Amniotic stem cell (primary cell): ENCODE measurements at places on chromosomes 6 and 20.

DNA sequence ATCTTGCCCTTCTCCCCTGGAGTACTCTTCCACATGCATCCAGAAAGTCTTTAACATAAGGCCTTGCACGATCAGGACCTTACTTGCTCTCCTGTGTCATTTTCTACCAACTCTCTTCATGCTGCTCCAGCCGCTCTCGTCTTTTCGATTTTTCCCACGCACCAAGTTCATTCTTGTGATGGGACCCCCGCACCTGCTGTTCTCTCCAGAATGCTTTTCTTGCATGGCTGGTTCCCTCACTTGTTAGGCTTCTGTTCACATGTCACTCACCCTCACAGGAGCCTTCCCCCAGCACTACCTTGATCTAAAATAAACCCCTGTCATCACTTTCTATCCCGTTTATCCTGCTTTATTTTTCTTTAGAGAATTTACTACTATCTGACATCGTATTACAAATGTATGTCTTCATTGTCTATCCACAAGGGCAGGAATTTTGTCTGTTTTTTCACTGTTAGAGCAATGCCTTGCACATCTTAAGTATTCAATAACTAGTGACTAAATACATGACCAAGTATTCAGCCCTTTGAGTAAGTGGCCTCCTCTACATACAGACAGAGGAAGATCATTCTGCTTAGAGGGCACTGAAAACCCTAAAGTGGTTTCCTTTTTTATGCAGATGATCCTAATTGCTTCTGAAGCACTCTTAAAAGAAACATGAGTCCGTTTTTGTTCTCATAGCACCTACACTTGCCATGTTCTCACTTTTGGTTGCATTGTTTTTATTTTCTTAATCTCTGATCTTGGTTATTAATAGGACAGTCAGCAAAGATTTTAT lies 166.9 kb downstream of the SLC16A10 start:
- DNase-seq: no peak

GRCh38 chr6:89321131-89321970 lies 6.3 kb upstream of the GABRR2 start:
- no peak for DNase-seq

- DNase-seq: no peak
Measured at GRCh38 chr20:32761831-32762753, at the start of gene DNMT3B. DNMT3B (plus strand) TSS chr20:32762385; CDS start chr20:32780324, 17,939 bp downstream.

GRCh38 chr20:40495956-40496355 lies 193.1 kb downstream of the MAFB start:
- no peak for DNase-seq

DNA sequence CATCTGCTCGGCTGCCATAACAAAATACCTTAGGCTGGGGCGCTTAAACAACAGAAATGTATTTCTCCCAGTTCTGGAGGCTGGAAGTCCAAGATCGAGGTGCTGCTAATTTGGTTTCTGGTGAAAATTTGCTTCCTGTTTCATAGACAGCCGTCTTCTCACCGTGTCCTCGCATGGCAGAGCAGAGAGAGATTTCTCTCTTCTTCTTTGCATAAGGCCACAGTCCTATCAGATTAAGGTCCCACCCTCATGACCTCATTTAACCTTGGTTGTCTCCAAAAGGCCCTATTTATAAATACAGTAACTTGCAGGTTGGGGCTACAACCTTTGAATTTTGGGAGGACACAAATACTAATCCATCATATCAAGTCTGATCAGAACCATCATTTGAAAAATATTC lies 544.3 kb downstream of the KIF16B start:
- no peak for DNase-seq
